ENCODE measurements at places on chromosomes 1 and 21. TPM values are rescaled to one million over a fixed set of nuclear protein-coding genes. Genes with fewer than 3 reads are reported as not detected.

Gene OPRD1
- not detected for total RNA-seq

DNA sequence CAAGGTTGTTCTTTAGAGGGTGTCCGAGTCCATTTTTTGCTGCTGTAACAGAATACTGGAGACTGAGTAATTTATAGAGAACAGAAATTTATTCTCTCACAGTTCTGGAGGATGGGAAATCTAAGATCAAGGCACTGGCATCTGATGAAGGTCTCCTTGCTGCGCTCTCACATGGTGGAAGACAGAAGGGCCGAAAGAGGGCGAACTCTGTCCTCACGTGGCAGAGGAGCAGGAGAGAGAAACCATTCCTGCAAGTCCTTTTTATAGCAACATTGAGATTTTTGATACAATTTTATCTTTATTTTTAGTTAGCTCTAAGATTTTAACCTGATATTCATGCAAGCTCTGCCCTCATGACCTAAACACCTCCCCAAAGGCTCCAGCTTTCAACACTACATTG, 48.3 kb downstream of the ATG4C start:
- no peak for DNase-seq

DNA sequence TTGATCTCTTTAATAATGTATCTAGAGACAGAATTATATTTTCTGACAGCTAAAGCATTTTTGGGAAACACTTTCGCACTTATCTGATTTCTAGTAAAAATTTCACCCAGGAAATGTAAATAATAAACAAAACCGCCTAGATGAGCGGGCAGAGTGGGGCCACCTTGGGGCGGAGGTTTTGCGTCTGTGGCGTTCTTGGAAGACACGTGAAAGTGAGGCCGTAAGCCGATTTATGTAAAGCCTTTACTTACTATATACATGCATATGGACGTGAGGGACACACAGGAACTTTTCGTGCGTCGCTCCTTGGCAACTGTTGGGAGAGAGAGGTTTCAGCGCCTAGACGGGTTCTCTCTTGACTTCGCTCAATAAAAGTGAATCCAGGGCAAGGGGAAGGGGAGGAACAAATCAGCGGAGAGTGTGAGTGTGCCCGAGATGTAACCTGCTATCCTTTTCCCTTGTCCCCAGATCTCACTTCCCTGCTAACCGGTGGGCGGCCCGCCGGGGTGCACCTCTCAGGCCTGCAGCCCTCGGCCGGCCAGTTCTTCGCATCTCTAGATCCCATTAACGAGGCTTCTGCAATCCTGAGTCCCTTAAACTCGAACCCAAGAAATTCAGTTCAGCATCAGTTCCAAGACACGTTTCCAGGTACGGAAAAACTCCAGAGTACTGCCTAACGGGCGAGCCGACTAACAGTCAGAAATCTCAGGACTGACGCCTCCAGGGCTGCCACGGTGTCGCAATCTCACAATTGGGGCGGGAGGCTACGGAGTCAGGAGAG, 1.7 kb downstream of the HLX start:
- no peak for DNase-seq

- no peak for DNase-seq
Measured at GRCh38 chr21:44927587-44928461, 7.1 kb upstream of the ITGB2 start.

- no peak for DNase-seq
Measured at GRCh38 chr1:60859111-60859510, 223.2 kb upstream of the NFIA start.
